Caudate nucleus (tissue), 63 donors: ENCODE measurements at places on chromosomes 2 and 18.
A peak's percentile ranks its signal among the peaks of the same experiment; 100 is the strongest.

- no peak for DNase-seq
Measured at GRCh38 chr2:234521536-234521935, 24.7 kb upstream of the ARL4C start.

DNA sequence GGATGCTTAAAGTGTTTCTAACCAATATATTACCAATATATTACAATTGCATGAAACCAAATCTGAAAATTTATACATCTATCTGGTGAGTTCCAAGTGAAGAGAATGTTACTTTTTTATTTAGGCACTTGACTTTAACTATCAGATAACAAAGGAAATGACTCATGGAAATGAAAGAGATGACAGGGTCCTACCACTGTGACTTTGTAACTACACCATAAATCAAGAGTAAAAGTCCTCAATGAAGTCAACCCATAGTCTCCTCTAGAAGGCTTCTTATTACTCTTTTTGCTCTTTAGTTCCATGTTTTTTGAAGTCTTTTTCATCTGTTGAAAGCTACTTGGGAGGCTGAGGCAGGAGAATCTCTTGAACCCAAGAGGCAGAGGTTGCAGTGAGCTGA lies 545.0 kb upstream of the PIK3C3 start:
- DNase-seq, result no peak

DNA sequence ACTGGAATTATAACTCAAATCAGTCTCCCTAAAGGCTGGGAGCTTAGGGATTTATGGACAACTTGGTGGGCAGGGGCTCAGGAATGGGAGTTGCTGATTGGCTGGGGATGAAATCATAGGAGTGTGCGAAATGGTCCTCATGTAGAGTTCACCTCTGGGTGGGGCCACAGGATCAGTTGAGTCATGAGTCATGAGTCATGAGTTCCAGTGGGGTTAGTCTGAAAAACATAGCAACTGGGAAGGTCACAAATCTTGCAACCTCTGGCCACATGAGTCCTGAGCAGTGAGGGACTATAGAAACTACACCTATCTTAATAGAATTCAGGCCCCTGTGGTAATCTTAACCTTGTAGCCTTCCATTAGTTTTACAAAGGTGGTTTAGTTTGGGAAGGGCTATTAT lies 383.3 kb downstream of the RBM43 start:
- no peak for DNase-seq

GRCh38 chr2:46540496-46541331 lies 61.3 kb downstream of the TMEM247 start:
- DNase-seq, result peak; percentile 31

DNA sequence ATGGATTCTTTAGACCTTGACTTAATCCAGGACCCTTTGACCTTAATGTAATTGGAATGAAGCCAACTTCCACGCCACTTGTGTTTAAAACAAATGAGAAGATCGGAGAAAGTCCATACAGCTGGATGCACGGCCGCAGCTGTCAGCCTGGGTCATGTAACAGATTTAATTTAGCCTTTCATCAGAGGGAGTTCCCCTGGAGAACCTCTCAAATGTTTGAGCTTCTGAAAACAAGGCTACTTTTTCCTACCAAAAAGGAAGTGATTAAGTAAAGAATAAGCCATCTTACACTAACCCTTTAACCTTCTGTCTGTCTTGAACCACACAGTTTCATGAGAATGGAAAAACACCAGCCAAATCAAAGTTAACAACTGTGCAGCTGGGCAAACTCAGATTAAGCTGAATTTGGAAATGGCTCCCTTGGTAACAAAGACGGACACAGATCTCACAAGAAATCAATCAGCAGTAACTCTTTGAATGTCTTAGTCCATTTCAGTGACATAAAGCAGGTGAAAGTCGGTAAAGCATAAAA lies 103.6 kb downstream of the DOCK10 start:
- no peak for DNase-seq

DNA sequence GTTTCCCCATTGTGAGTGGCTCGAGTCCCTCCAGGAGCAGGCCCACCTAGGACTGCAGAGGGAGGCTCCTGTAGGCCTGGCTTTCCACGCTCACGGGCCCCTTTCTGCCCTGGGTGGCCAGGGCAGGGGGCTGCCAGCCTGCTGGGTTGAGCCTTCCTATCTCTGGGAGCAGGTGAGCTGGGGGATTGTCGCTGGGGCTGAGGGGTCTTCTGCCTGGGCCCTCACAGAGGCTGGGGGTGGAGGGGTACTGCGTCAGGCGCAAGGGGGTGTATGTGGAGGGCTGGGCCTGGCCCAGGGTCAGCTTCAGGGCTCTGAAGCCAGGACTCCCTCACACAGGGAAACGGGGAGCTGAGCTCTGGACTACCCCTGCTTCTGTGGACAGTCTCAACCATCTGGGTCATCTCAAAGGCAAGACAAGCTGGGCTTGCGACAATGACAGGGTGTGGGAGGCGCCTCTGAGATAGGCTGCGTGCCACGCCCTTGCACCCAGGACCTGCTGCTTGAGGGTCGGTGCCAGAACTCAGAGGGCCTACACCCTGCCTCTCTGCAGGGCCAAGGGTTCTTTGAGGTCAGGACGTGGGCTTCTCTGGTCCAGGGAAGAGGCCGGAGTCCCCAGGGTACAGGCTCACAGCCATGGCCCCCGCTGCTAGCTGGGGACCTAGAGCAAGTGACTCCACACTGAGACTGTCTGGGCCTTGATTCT lies 206.1 kb downstream of the TWIST2 start:
- DNase-seq, result no peak

DNA sequence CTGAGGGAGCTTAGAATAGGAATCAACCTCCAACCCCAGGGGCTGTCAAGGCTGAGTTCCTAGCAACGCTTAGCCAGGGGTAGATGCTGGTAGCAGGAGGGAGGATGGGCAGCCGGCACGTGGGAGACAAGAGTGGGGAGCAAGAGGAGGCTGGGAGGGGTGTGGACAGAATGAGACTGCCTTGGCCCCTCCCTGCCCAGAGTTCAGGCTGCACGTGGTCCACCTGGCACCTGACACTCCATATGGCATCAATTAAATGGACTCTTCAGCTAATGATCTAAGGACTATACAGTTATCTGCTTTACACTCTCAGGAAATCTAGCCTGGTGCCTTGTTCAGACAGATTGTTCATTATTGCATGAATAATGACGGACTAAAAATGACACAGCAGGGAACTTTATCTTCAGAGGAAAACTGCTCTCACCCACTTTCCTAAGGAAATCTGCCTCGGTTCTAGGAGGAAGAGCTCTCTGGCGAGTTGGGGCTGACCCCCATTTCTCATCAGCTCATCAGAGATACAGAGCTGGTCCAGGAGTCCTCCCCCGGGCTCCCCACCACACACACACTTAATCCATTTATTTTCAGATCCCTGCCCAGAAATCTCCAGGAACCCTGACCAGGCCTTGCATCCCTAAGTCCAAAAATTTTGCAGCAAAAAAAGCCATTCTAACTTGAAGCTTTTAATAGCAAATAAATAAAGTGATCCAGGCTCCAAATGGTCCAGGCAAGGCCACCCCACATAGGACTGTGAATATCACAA lies 102.1 kb upstream of the CDC42EP3 start:
- no peak for DNase-seq

DNA sequence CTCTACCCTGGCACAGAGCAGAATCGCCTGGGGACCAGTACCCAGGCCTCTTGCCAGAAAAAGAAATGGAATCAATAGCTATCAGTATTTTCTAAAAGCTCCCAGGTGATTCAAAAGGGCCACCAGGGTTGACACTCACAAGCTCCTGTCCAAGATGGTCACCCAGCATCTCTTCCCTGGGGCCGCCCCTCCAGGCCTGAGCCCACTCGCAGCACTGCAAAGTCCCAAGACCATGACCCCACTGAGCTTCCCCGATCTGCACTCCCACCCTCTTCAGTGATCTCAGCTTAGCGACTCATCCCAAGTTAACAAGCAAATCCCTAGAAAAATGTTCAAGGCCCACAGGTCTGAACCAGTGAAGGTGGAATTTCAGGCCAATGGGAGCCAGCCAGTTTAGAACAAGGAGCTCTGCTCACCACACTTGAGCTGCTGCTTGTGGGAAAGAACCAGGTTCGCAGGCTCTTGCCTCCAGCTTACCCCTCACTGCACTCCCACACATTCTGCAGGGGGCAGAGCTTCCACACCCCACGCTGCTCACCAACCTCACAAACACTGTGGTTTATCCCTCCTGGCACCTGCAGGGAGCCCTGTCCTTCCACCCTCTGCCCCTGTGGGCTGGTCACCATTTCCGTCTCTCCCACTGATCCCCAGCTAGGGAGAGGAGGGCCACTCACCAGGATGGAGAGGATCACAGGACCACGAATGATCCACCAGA lies 19.8 kb downstream of the TMEM37 start:
- DNase-seq, result no peak

GRCh38 chr2:112623913-112624777 lies 21.6 kb upstream of the SLC20A1 start:
- no peak for DNase-seq

DNA sequence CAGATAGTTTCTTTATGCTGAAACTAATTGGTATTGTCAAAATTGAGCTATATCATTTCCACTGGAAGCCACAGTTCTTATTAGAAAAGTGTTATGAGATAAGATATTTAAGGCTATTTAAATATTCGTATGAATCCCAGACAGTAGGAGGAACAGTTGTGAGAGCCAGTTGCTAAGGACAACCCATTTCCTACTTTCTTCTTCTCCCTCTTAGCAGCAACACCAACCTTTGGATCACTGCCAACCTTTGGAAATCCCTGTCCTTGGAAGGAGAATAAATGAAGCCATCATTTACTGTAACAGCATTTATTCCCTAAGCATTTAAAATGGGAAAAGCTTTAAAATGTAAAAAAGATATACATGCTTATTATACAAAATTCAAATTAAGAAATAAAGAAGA lies 85.8 kb downstream of the PLCL1 start:
- no peak for DNase-seq

DNA sequence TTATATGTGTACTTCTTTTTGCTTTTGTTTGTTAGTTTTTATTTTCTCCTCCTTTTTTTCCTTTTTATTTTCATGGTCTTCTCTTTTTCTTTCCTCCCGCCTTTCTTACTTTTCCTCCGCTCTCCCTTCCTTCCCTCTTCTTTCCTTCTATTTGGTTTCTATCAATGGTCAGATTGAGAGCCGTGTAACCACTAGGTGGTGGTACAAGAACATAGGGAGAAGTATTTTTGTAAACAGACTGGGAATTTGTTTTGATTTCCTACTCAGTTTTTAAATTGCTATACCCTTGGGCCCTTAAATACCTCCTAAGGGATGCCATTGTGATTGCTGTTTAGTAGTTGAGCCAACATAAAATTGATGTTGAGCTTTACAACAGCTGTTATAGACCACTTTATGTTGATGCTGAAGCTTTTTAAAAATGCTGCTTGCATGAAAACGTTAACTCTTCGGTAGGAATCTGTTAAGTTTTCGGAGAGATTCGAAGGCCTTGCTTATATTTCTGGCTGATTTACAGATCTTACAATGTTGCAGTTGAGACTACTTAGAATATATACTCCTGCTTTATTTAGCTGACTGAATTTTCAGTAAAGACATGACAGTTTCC lies 124.2 kb downstream of the UBE2E3 start:
- DNase-seq, result no peak

DNA sequence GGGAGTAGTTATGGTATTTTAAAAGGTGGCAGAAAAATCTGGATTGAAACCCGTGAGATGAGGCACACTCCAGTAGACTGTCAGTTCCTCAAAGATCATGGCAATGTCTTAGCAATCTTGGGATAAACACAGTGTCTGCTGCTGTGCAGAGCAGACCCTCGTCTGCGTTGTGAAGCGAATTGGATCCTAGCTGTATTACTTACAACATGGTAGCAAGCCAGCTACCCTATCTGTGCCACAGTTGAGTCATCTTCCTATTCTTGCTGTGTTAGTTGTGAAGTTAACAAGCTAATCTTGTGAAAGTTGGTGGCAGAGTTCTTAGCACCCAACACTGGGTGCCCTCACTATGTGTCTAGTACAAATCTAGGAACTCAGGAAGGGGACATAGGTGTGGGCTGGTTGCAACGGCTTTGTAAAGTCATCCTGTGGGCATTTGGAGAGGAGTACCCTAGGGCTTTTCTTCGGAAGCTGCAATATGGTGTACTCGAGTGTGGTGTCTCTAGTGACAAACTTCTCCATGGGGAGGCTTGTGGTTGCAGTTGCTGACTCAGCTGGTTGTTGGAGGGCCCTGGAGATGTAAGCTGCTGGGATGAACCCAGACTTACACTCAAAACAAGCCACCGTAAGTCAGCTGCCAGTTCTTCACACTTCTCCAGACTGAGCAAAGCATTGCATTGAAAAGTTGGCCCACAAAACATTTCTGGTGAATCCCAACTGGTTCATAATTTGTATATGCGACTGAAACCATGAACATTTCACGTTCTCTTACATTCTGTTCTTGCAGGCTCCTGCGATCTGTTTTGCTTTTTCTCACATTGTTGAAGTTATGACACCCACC lies 61.5 kb downstream of the ADCYAP1 start:
- DNase-seq, result no peak

- DNase-seq, result no peak
Measured at GRCh38 chr18:35424356-35424755, 47.2 kb upstream of the ZNF396 start.

- DNase-seq, result no peak
Measured at GRCh38 chr2:120430957-120431356, 85.0 kb downstream of the INHBB start.

DNA sequence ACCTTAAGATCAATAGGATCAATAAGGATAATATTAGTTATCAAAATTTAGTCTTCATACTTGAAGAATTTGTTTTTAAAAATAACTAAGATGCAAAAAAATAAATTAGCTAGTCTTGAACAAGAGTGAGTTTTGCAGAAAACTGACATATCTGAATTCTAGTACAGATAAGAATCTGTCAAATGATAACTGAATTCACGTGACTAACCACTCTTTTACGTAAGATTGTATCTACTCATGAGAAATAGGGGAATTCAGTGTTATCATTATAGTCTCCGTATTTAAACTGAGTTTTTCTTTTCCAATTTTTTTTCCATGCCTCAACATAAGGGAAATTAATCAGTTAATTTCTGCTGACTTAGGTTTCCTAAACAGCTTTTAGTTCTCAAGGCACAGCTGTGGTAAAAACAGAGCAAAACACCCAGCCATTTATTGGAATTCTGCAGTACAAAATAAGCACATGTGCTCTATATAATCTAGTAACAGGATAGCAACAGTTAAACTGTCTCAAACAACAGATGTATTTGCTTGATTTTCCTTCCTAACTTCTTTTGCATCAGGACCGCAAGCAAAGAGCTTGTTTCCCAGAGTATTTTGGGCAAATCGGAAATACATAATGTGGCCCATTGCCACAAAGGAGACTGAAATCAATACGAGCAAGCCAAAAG lies 19.1 kb downstream of the SLC40A1 start:
- no peak for DNase-seq

DNA sequence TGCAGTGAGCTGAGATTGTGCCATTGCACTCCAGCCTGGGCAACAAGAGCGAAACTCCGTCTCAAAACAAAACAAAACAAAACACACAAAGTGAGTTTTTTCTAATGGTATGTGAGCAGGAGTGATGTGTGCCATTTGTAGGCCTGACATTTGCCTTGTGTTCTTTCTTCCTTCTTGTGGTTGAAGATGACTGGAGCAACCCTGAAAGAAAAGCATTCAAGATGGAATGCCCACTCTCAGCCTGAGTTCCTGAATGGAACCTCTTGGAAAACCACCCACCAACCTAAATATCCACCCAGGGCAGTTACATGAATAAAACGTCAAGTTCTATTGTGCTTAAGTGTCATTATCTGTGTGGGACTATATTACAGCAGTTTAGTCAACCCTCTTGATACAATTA lies 26.5 kb downstream of the PGAP1 start:
- DNase-seq, result no peak
